Right atrium auricular region (tissue), 2 donors: ENCODE measurements at places on chromosomes 3 and 15.
A peak's percentile ranks its signal among the peaks of the same experiment; 100 is the strongest.

- H3K4me1 ChIP-seq: peaks cover 75% of the 10 kb centered on the region
- peak overlapping the region; percentile 9 for H3K4me3 ChIP-seq
- H3K27me3 ChIP-seq: no peaks in the 10 kb centered on the region
- no peaks in the 10 kb centered on the region for H3K36me3 ChIP-seq
Observed at GRCh38 chr15:67150023-67150860, 84.8 kb downstream of the SMAD3 start.

DNA sequence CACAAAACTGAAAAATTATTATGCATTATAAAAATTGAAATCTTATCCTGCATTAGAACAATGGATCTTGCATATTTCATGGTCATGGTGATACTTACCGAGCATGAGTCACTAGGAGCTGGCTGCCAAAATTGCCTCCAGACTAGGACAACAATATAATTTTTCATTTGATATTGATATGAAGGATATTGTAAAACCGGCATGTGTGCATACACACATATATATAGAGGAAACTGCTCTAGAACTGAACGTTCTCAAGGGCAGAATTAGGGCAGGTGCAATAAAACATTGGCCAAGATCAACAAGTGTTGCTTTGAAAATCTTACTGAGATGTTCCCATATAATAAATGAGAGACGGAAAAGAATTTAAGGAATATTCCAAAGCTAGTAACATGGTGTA is 319.4 kb upstream of the POU1F1 start:
- H3K27me3 ChIP-seq: no peaks in the 10 kb centered on the region
- H3K4me1 ChIP-seq: no peaks in the 10 kb centered on the region
- DNase-seq: no peak
- H3K4me3 ChIP-seq: no peak overlapping the region
- no peaks in the 10 kb centered on the region for H3K36me3 ChIP-seq

DNA sequence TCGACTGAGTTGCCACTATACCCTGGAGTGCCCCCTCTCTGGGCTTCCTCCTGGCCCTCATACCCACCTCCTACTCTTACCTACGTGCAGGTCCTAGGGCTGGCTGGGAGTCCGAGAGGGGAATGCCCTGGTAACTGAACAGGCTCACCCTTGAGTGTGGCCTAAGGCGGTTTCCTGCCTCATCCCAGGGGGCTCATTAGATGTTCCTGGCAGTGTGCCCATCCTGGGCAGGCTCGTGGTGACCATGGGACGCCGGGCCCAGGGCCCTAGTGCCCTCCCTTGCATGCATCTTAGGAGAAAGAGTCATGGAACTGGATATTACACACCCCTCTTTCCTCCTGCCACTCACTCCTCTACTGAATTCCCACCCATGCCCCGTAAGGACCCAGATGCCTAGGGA is 2.8 kb downstream of the SEMA4B start:
- H3K27ac ChIP-seq: no peak overlapping the region
- no peak for DNase-seq
- H3K4me1 ChIP-seq: peaks cover 68% of the 10 kb centered on the region
- H3K4me3 ChIP-seq: no peak overlapping the region
- H3K36me3 ChIP-seq: peaks cover 3% of the 10 kb centered on the region

DNA sequence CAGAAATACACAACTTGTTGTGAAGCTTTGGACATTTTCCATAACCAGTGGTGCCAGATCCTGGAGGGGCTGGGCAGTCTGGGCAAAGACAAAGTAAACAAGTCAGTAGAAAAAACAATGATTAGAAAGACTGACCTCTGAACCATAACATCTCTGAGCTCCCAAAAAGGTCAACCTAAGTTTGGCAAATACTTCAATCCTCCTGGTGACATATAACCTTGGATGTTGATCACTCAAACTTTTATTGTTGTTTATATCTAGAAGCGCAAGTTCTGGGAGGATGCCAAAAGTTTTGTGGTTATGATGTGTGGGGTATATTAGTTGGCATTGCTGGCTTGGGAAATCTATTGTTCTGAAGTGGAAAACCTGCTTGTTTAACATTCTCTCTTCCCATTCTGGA is 257.7 kb downstream of the DIPK2A start:
- no peaks in the 10 kb centered on the region for H3K4me1 ChIP-seq
- H3K27me3 ChIP-seq: no peaks in the 10 kb centered on the region
- DNase-seq: no peak
- no peak overlapping the region for H3K27ac ChIP-seq
- H3K4me3 ChIP-seq: no peak overlapping the region
- no peaks in the 10 kb centered on the region for H3K36me3 ChIP-seq

DNA sequence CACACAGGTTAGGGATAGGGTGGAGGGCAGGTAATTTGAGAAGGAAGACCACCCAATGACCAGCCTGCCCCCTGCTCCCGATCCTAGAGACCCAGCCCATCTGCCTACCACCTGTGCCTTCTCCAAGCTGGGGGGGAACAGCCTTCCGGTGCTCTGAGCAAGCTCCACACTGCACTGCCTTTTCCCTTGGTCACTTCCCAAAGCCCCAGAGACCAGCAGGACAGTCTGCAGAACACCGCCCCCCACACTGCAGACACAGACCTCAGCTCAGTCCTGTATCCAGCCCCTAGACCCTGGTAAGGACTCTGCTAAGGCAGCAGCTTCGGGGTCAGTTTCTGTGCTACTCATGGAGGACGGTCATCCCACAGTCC is 156.9 kb downstream of the MEGF11 start:
- no peak overlapping the region for H3K27ac ChIP-seq
- DNase-seq: no peak
- no peak overlapping the region for H3K4me3 ChIP-seq
- H3K4me1 ChIP-seq: no peaks in the 10 kb centered on the region
- no peaks in the 10 kb centered on the region for H3K36me3 ChIP-seq
- H3K27me3 ChIP-seq: no peaks in the 10 kb centered on the region

DNA sequence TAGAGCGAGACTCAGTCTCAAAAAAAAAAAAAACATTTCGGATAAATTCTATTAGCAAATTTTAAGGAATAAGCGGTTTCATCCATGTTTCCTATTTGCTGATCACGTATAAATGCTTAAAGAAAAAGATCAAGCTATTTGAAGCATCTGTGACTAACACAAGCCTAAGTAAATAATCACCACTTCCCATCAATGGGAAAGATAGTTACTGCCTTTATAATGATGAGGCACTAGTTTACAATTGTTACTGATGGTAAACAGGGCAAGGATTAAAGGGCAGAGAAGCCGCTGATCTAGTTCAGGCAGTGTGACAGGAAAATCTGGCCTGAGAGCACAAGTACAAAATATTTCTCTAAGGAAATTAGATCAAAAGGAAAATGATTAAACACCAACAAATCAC is 13.7 kb downstream of the CLPX start:
- no peak overlapping the region for H3K27ac ChIP-seq
- no peak for DNase-seq
- H3K4me1 ChIP-seq: no peaks in the 10 kb centered on the region
- no peaks in the 10 kb centered on the region for H3K27me3 ChIP-seq
- peaks cover 44% of the 10 kb centered on the region for H3K36me3 ChIP-seq
- no peak overlapping the region for H3K4me3 ChIP-seq

DNA sequence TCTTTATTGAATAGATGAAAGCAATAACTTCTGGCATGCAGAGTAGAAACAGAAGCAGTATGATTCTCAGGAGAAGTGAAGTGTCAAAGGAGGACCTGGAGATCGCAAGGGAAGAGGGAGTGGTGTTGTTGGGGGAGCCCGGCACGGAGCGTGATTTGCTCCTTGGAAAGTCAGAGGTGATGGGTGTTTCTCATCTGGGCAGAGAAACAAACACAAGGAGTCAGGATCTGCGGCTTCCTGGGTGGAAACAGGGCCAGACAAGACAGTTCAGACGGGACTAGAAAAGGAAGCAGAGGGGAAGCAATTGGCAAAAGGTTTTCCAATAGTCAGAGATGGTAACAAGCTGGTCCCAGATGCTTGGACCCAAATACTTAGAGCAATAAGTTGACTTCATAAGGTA is 34.4 kb upstream of the CCDC80 start:
- DNase-seq: no peak
- H3K27ac ChIP-seq: no peak overlapping the region
- H3K4me1 ChIP-seq: peaks cover 4% of the 10 kb centered on the region
- no peak overlapping the region for H3K4me3 ChIP-seq
- no peaks in the 10 kb centered on the region for H3K27me3 ChIP-seq

- no peak for DNase-seq
- H3K27me3 ChIP-seq: no peaks in the 10 kb centered on the region
- H3K36me3 ChIP-seq: no peaks in the 10 kb centered on the region
- H3K4me3 ChIP-seq: no peak overlapping the region
- no peaks in the 10 kb centered on the region for H3K4me1 ChIP-seq
- H3K27ac ChIP-seq: no peak overlapping the region
Observed at GRCh38 chr15:95449230-95449628, 881.3 kb upstream of the NR2F2 start.

DNA sequence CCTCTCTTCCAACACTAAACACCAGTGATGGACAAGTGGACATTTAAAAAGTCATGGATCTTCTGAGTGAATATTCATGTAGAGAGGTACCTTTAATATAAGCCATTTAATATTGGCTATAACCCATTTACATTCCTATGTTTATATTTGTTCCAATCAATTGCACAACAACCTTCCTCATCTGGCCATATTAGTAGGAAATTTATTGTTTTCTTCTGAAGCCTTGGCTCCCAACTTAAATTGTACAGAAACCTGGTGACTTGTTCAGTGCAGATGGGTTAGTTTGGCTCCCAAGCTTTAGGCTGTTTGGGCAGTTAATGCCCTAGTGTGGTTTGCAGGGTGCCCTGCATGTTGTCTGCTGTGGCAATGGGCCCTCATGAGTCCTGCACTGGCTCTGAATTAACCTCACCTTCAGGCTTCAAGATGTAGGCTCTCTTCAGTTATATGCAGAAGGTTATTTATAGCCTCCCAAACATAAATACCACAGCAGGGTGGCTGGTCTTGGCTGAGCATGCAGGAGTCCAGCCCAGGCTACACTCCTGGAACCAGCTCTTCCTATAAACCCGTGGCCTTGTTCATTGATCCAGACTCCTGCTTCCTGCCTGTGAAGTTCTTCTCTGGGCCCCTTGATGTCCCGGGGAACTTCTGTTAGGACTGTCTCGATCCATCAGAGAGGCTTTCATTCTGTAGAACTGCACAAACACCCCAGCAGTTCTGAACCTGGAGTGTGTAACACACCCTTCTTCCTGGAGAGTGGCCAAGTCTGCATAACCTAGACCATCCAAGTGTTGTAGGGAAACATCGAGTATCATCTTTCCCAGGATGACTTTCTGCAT is 57.0 kb downstream of the DUT start:
- no peaks in the 10 kb centered on the region for H3K27me3 ChIP-seq
- H3K4me1 ChIP-seq: no peaks in the 10 kb centered on the region
- no peak for DNase-seq

DNA sequence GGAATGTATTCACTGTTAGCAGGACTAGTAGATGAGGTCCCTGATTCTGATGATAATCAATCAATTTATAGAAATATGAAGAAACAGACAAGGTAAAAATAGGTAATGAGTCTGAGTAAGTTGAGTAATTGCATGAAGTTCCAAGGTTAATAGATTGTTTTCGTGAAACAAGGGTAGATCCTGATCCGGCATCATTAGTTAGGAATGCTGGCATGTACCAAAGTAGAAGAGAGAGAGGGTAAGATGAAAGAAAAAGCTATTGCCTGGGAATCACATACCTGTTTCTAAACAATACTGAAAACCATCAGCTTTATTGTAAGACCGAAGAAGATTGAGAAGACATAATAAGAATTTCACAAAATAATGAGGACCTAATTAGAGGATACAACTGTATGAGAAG is 118.1 kb upstream of the ARPP21 start:
- no peaks in the 10 kb centered on the region for H3K27me3 ChIP-seq
- H3K27ac ChIP-seq: no peak overlapping the region
- no peaks in the 10 kb centered on the region for H3K4me1 ChIP-seq
- no peak for DNase-seq
- H3K36me3 ChIP-seq: no peaks in the 10 kb centered on the region

- no peak overlapping the region for H3K27ac ChIP-seq
- H3K27me3 ChIP-seq: no peaks in the 10 kb centered on the region
- H3K36me3 ChIP-seq: no peaks in the 10 kb centered on the region
- H3K4me3 ChIP-seq: no peak overlapping the region
- peaks cover 65% of the 10 kb centered on the region for H3K4me1 ChIP-seq
- no peak for DNase-seq
Observed at GRCh38 chr15:90419206-90419605, 31.2 kb downstream of the IQGAP1 start.

GRCh38 chr3:153080778-153081240 is 81.2 kb upstream of the RAP2B start:
- no peak for DNase-seq
- H3K27me3 ChIP-seq: no peaks in the 10 kb centered on the region
- H3K4me3 ChIP-seq: no peak overlapping the region
- H3K36me3 ChIP-seq: no peaks in the 10 kb centered on the region
- H3K27ac ChIP-seq: no peak overlapping the region

- H3K4me1 ChIP-seq: no peaks in the 10 kb centered on the region
- H3K4me3 ChIP-seq: no peak overlapping the region
- no peak overlapping the region for H3K27ac ChIP-seq
- H3K27me3 ChIP-seq: no peaks in the 10 kb centered on the region
- DNase-seq: no peak
- H3K36me3 ChIP-seq: no peaks in the 10 kb centered on the region
Observed at GRCh38 chr3:73874606-73875369, 250.0 kb upstream of the PDZRN3 start.

GRCh38 chr15:84552896-84553295 is 47.9 kb upstream of the ZSCAN2 start:
- H3K27me3 ChIP-seq: no peaks in the 10 kb centered on the region
- no peaks in the 10 kb centered on the region for H3K4me1 ChIP-seq
- H3K36me3 ChIP-seq: peaks cover 8% of the 10 kb centered on the region
- DNase-seq: no peak
- no peak overlapping the region for H3K4me3 ChIP-seq
- no peak overlapping the region for H3K27ac ChIP-seq

- H3K36me3 ChIP-seq: no peaks in the 10 kb centered on the region
- DNase-seq: no peak
- no peaks in the 10 kb centered on the region for H3K27me3 ChIP-seq
- H3K4me3 ChIP-seq: no peak overlapping the region
Observed at GRCh38 chr15:100667405-100668347, 65.3 kb downstream of the ASB7 start.

DNA sequence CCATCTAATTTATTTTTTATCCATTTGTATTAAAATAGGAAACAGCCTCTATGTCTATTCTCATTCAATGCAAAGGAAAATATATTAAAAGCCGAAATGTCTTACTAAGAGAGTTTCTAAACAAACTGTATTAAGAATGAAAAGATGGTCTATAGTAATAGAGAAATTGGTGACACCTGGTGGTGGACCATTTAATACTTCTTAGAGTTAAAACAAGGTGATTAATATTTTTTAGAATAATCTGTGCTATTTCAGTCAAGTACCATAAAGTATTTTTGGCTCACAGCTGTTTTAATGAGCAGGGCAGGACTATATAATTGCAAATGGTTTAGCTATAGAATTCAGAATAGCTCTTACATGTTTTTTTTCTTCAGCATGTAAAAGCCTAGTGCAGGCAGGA is 55.7 kb downstream of the SYNPR start:
- DNase-seq: no peak
- no peak overlapping the region for H3K4me3 ChIP-seq
- H3K36me3 ChIP-seq: no peaks in the 10 kb centered on the region
- no peak overlapping the region for H3K27ac ChIP-seq
- no peaks in the 10 kb centered on the region for H3K27me3 ChIP-seq
